ENCODE measurements at places on chromosomes 5 and 9.
A peak's percentile ranks its signal among the peaks of the same experiment; 100 is the strongest.

DNA sequence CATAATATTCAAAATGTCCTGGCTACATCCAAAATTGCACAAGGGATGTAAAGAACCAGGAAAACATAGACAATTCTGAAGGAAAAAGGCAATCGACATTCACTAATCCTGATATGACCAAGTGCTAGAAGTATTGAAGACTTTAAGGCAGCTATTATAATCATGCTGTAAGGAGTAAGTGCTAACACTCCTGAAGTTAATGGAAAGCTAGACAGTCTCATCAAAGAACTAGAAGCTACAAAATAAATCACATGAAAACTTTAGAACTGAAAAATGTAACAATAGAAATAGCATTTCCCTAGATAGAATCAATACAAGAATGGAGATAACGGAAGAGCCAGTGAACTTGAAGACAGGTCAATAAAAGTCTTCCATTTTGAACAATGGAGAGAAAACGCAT lies 18.5 kb downstream of the FCN1 start:
- no peak for DNase-seq

GRCh38 chr9:17236147-17236546 lies 101.3 kb downstream of the CNTLN start:
- DNase-seq = no peak

- DNase-seq = peak; percentile 74
Measured at GRCh38 chr5:149445739-149446369, 66.8 kb upstream of the IL17B start.

DNA sequence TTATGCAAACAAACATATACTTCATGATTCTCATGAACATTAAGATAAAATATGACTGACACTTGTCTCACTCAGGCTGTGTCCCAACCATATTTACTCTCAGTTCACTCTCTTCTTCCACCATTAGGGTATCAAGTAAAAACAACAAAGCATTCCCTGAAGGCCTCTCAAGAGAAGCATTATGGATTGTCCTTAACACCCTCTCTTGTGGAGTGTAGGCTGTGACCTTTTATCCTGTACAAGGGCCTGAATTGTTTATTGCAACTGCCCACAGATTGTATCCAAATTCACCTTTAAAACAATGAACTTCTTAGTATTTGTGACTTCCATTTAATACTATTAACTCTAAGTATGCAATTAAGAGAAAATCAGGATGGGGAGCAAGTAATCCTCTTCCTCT lies 78.1 kb downstream of the RICTOR start:
- no peak for DNase-seq

GRCh38 chr5:39022151-39022550 lies 52.0 kb downstream of the RICTOR start:
- no peak for DNase-seq

DNA sequence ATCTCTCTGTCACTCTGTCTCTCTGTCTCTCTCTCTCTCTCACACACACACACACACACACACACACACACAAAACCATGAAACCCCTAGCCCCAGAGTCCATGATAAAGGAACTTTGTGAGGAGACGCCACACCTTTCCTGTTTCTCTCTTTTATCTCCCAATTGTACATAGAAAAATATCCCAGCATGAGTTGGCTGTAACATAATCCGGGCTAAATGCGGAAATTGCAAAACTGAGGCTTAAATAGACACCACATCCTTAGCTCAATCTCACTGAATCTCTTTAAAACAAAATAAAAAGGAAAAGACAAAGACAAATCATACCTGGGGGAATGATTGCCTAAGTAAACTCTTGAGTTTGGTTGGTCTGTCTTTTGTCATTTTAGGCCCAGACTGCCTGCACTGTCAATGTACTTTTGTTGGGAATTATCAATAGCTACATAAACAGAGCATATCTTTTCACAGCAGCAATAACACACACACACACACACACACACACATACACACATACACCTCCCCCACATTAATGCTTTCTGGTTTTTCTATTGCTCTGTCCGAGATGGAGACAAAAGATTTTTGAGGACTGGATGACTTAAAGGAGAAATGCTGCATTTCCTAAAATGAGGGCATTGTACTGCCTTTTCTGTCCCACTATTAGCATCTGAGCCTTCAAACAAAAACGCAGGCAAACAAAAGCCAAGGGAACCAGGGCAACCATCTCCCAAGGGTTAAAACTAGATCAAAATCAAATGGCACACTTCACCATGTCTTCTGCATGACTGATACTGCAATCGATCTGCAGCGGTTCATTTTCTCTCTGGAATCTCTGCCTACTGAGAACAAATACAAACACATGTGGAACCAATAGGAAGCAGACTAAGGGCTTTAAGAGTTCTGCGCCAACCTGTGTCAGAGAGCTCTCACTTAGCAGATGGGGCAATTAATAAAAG lies 321.5 kb downstream of the NFIB start:
- no peak for DNase-seq

GRCh38 chr9:115291841-115292240 lies 173.9 kb upstream of the TNC start:
- no peak for DNase-seq
